ENCODE measurements at places on chromosomes 12 and 14. TPM values are rescaled to one million over a fixed set of nuclear protein-coding genes. Genes with fewer than 3 reads are reported as not detected.

Gene NKX2-1
- total RNA-seq = not detected

Gene RIMBP2
- total RNA-seq = not detected

DNA sequence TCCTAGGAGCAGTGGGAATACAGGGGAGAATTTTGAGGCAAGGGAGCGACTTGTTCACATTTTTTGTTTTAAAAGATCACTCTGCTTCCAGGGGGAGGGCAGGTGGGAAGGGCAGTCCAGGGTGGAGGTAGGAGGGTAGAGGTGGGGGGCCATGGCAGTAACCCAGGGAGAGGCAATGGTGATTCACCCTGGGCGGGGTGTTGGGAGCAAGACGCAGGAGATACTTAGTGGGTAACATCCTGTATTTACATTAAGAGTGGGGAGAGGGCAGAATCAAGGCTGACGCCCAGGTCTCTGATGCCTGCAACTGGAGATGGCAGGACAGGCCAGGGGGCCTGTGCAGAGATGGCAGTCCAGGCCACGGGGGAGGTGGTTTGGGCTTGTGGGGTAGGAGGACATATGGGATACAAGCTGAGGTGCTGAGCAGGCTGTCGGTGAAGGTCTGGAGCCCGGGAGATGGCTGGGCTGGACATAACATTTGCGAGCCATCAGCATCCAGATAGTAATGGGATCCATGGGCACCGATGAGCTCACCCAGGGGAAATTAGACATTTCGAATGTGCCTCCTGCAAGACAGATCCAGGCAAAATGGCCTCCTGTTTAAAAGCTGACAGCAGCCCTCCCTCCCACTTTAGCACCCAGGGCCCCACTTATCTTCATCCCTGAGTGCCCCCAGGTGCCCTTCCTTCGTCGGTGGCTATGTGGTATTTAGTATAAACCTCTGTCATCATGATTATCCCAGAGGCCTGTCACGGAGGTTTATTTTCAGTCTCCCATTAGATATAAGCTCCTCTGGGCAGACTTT lies 9.3 kb downstream of the EML1 start:
- DNase-seq = no peak

DNA sequence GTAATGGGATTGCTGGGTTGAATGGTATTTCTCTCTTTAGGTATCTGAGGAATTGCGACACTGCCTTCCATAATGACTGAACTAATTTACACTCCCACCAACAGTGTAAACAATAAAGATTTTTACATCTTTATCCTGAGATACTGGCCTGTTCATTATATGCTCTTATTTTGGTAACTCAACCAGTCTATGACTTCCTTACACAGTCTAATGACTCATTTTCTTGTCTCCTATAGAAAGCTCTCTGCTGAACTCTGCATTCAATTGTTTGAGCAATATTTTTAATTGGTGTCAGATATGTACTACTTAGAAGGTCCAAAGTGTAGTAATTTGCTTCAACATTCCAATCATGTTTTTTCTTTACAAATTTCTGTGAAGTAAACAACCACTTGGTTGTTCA lies 1351.8 kb downstream of the FSCB start:
- DNase-seq = no peak

Gene GPR137C
- total RNA-seq = 2.1 TPM

GRCh38 chr14:63614679-63615363 lies 26.9 kb downstream of the WDR89 start:
- peak; percentile 97 for DNase-seq

Gene BBOF1
- 0.92 TPM for total RNA-seq

Gene KRT75
- not detected for total RNA-seq

Gene HAL
- total RNA-seq = 0.06 TPM

Gene TNFAIP2
- total RNA-seq = 136 TPM

GRCh38 chr12:70330158-70330557 lies 35.9 kb upstream of the KCNMB4 start:
- no peak for DNase-seq

GRCh38 chr12:67410667-67411067 lies 141.5 kb downstream of the CAND1 start:
- no peak for DNase-seq

- DNase-seq = no peak
Observed at GRCh38 chr12:6957741-6958608, 6.8 kb downstream of the PTPN6 start.

- DNase-seq = no peak
Observed at GRCh38 chr12:42593874-42594273, 4.3 kb upstream of the PRICKLE1 start.

GRCh38 chr12:93946542-93947150 lies 201.7 kb upstream of the PLXNC1 start:
- DNase-seq = no peak

Gene POLE2
- 8.0 TPM for total RNA-seq

DNA sequence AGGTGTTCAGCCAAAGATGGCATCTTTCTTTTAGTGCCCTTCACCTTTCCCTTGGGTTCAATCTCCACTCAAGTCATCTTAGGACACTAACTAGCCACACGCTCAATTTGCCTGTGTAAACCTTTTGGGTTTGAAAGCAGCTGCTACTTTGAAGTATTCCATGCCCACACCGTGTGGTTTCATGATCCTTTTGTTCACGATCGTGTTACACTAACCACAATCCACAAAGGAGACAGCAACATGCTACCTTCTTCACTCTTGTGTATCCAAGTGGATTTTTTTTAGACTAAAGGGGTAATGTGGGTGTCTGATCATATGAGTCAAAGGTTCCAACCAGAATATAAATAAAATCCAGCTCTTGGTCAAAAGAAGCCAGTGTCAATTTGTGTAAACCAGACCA lies 122.7 kb upstream of the FAR2 start:
- DNase-seq = no peak

GRCh38 chr12:116547955-116548501 lies 11.2 kb upstream of the MAP1LC3B2 start:
- DNase-seq = no peak

GRCh38 chr14:96108911-96109310 lies 69.7 kb downstream of the C14orf132 start:
- no peak for DNase-seq

Gene ASPG
- not detected for total RNA-seq

Gene ANKRD9
- total RNA-seq = 47.6 TPM

Gene SLC38A4
- total RNA-seq = not detected

Gene AGAP2
- total RNA-seq = not detected

GRCh38 chr12:109127533-109128242 lies 11.3 kb downstream of the ACACB start:
- no peak for DNase-seq

GRCh38 chr12:43261701-43262100 lies 290.3 kb downstream of the ADAMTS20 start:
- no peak for DNase-seq

- DNase-seq = no peak
Observed at GRCh38 chr12:96308881-96309280, 91.4 kb downstream of the CDK17 start.

GRCh38 chr12:76569685-76570604 lies 10.4 kb upstream of the OSBPL8 start:
- DNase-seq = no peak

Gene IQSEC3
- total RNA-seq = 0.18 TPM

DNA sequence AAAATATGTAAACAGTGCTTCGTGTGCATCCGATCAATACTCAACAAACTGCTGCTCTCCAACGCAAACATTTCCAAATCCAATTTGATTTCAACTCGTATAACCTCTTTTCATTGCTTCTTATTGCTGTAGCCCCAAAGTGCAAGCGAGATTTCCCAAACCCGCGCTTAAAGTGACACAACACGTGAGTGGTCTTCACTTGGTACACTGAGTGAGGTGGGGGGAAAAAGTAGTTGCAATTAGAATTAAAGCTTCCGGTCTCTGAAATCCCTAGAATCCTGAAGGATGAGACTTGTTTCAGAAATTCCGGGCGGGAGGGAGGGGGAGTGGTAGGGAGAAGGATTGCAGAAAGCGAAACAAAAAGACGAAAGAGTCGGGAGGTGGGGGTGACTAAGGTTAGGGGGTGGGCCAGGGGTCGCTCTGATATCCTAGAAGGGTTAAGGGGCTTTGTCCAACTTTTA lies 387.5 kb downstream of the BCAT1 start:
- DNase-seq = no peak

Gene NABP2
- total RNA-seq = 26.7 TPM

GRCh38 chr12:67764946-67765619 lies 116.5 kb downstream of the DYRK2 start:
- no peak for DNase-seq

DNA sequence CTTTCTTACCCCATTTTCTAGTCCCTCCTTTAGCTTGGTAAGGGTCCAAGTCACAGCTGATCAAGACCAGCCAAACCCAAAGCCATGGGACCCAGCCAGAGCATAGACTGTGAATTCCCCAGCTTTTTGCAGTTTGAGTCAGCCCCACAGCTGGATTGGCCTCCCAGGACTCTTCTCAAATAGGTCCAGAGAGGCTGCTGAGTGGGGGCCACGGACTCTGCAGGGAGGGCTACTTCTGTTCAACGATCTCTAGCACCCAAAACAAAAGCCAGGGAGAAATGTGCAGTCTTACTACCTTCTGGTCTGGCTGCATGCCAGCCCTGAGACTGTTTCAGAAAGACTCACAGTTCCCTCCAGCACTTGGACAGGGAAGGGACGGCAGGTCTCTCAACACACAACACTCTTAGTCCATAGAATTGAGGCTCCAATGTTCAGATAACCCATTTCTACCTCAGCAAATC lies 1.6 kb downstream of the VDR start:
- no peak for DNase-seq

- DNase-seq = no peak
Observed at GRCh38 chr12:89244536-89244935, 107.8 kb downstream of the DUSP6 start.

- DNase-seq = no peak
Observed at GRCh38 chr12:131164096-131164872, 210.6 kb downstream of the ADGRD1 start.

GRCh38 chr14:55077170-55078151 lies 26.0 kb downstream of the MAPK1IP1L start:
- DNase-seq = no peak

- DNase-seq = no peak
Observed at GRCh38 chr14:104011824-104012517, 69.6 kb upstream of the RD3L start.
